ENCODE measurements at places on chromosomes 3 and 15.

GRCh38 chr3:180354214-180354613 lies 247.7 kb upstream of the TTC14 start:
- DNase-seq, result no peak

GRCh38 chr15:63287109-63287508 lies 9.7 kb downstream of the APH1B start:
- no peak for DNase-seq

DNA sequence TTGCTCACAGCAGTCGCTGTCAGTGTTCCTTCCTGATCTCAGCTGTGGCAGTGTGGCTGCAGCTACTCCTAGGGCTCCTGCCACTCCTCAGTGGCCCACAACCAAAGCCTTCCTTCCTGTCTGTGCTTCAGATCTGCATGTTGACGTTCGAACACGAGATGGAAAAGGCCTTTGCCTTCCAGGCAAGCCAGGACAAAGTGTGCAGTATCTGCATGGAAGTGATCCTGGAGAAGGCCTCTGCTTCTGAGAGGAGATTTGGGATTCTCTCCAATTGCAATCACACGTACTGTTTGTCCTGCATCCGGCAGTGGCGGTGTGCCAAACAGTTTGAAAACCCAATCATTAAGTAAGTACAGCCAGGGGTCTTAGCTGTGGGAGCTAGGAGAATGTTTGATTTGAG lies 17.8 kb downstream of the MKRN2 start:
- no peak for DNase-seq

GRCh38 chr3:168096210-168096652 lies 507 bp upstream of the GOLIM4 start:
- DNase-seq, result no peak

- DNase-seq, result no peak
These were observed 70.0 kb downstream of the PGPEP1L start for GRCh38 chr15:98937413-98938104.

GRCh38 chr3:186742618-186743380 lies 25.6 kb downstream of the KNG1 start:
- DNase-seq, result no peak

DNA sequence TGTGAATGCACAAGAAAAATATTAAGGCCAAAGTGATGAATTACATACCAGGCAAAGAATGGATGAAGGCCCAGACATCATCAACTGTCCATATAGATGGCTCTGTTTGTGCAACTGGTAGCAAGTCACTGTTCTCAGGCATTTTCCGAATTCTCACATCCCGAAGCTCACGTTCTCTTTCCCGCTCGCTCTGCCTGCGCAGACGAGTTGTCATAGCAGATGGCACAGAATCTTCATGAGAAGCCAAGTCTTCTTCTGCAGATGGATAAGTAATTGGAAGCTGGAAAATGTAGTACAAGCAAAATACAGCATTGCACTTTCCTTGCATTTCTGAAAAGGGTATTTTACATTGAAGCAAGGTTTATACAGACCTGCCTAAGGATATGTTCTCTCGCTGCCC lies 64.6 kb downstream of the GPR160 start:
- DNase-seq, result no peak

DNA sequence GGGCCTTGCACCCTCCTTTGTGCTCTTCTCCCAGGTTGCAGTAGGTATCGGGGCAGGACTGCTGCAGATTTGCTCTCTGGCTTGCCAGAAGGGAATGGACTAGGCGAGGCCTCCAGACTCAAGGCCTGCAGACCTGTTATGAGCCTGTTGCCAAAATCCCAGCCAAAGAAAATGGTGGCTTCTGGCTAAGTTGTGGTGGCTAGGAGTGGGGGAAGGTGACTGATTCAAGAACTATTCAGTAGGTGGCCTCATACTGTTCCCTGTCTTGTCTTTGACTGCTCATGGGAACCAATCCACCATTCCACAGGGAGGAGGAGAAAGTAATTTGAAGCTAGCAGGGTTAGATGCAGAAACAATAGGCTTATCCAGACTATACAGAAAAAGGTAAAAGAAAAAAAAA lies 380.4 kb upstream of the PROK2 start:
- no peak for DNase-seq
